Stimulated activated CD8-positive, alpha-beta memory T cell treated with anti-CD3 and anti-CD28 coated beads, Interleukin-15, amount 100 ng/mL, for 24 hours (primary cell): ENCODE measurements at places on chromosomes 16 and 17.

DNA sequence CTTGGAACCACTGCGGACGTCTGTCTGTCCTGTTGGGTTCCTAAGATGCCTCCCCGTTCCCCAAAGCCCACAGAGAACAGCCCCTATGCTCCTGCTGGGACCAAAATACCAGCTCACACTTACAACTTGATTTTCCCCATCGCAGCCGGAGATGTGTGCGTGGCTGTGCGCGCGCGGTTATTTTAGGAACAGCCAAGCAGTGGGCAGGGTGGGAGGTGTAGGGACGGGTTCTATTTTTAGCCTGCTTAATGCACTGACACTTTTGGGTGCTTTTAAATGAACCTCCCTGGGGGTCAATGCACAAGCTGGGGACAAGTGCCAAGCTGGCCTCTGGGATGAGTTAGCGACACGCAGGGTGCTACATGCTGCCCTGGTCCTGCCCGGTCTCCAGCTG, 74.1 kb downstream of the KLHDC4 start:
- DNase-seq: no peak

DNA sequence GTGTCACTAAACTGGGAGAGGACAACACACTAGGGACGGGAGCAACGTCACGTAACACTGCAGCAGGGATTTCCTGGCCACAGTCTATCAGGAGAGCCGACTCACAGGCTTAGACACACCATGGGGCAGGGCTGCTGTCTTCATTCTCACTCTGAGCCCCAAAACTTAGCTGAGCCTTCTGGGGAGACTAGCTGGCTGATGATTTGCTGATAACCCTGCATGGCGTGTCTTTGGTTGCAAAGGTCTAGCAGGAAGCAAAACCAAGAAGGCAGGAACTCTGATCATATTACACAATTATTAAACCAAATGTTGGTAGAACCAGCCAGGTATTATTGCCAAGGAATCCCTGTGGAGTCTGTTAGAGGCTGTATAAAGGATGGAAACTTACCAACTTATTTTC, 345.0 kb downstream of the SLC39A11 start:
- no peak for DNase-seq

- no peak for DNase-seq
Observed at GRCh38 chr17:67818110-67819002, 6.9 kb upstream of the BPTF start.

- no peak for DNase-seq
Observed at GRCh38 chr16:89828870-89829629, 775 bp downstream of the SPIRE2 start.

GRCh38 chr16:13873835-13874438, 46.0 kb upstream of the ERCC4 start:
- no peak for DNase-seq

DNA sequence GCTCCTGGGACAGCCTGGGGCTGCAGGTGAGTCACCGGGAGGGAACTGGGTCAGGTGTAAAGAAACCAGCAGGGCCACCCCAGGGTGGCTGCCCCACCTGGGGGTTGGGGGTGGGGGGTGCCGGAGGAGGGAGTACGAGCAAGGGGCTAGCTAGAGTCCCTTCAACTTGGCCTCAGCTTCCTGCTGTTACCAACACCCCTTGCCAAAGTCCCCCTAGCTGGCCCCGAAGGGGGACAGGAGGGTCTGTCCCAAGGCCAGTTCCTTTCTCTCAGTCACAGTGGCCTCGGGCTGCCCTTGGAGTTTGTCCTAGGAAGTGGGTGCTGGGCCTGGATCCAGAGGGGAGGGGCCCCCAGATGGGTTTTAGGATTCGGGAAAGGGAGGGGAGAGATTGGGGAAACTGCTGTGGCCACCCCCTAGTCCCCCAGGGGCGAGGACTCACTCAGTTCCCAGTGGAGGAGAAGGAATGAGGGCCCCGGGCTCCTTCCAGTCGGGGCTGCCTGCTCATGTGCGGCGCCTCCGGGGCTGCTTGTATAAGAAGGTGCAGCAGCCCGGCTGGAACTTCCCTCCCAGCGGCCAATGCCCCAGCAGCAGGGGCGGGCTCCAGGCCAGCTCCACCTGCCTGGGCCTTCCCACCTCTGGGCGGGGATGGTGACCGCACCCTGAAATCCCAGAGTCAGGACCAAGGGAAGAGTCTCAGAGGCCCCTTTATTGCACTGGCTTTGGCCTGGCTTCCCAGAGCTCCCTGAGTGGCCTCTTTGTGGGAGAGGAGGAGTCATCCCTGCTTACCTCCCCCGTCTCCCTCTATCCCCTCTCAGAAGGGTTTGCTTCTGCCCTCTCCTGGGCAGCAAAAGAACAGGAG, 7.3 kb downstream of the ARHGAP27 start:
- DNase-seq: no peak

DNA sequence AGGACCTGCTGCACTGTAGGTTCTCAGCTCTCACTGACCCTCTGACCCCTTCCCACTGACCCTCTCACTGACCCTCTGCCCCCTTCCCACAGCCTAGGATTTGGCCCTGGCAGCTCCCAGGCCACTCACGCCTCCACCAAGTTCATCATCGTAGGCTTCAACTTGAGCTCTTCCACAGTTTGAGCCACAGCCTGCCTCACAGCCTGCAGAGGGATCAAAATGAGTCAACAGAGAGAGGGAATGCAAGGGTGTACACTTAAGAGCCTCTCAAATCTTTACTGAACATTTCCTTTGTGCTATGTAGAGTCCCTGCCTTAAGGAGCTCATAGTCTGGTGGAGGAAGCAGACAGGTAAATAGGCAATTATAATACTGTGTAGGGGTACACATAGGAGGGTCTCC, 12.1 kb downstream of the HEATR9 start:
- DNase-seq: no peak

- DNase-seq: no peak
Observed at GRCh38 chr17:13030459-13031300, 12.9 kb upstream of the ELAC2 start.

GRCh38 chr16:19085679-19086200, 18.3 kb downstream of the COQ7 start:
- DNase-seq: no peak

GRCh38 chr17:81027591-81028505, 7.1 kb upstream of the BAIAP2 start:
- no peak for DNase-seq

DNA sequence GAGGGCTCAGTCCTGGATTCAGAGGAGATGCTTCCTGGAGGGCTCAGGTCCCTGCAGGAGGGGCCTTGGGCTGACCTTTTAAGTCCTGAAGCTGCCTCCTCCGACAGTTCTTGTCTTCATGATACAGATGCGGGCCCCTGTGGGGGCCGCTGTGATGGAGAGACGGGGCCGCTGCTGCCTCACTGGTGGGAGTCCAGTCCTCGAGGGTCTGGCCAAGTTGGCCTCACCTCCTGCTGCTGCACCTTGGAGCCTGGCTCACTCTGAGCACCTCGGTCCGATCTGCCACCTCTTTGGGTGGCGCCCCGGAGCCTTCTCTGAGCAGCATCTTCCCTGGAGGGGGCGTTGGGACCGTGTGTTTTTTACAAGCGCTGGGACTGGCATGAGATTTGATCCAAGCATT, 79.1 kb downstream of the KLHDC4 start:
- DNase-seq: no peak

DNA sequence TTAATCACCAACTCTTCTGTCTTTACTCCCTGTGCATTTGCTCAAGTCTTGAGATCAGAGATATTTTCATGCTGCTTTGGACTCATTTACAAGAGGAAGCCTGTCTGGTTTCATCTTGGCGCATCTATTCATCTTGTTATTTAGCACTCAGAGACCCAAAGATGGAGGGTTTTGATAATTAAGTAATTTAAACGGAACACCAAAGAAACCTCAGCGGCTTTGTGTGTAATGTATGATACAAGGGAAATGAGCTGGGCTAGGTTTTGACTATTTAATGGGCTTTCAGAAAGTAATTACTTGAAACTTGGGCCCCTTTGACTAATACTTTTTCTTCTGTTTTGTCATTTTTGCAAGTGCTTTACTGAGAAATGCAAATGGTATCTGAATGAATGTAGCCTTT, 66.2 kb upstream of the CACNG3 start:
- no peak for DNase-seq

- DNase-seq: no peak
Observed at GRCh38 chr17:71057448-71057847, 888.1 kb downstream of the KCNJ2 start.

- no peak for DNase-seq
Observed at GRCh38 chr16:82262244-82262643, 92.2 kb upstream of the MPHOSPH6 start.

DNA sequence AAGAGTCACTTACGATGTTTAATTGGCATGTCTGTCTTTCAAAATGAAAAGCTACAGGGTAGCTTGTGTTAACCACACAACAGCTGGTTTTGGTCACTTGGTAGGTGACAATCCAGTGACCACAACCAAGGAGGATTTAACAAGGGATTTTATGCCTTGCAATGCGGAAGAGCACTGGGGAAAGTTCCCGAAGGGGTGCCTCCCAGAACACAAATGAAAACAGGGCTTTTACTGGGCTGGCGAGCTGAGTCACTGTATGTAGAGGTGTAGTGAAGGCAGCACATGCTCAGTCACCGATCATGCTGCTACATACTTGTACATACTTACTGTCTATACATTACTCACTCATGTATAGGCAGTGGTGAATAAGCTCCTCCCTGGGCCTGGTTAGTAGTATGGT, 483.5 kb downstream of the CDH13 start:
- no peak for DNase-seq

- no peak for DNase-seq
Observed at GRCh38 chr17:22718689-22719088, 1026.4 kb downstream of the KCNJ18 start.

DNA sequence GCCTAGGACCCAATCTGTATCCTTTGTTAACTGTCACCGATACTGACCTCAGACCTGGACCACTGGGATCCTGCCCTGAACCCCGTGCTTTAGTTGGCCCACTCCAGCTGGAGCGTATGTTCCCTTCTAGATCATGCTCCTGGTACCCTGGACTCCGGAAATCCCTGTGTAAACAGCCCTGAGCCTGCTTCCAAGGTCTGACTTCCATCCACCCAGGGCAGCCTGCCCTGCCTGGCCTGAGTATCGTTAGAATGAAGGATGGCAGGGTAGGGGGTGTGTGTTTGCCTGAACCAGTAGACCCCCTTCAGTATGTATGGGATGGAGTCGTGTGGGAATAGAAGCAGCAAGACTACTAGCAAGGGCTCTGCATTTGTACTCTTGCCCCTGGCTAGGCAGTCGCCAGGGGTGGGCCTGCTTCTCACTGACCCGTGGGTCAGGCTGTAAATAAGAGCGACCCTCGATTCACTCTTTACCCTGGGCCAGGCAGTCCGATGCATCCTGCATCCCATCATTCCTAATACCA, 691 bp upstream of the TMEM98 start:
- no peak for DNase-seq

DNA sequence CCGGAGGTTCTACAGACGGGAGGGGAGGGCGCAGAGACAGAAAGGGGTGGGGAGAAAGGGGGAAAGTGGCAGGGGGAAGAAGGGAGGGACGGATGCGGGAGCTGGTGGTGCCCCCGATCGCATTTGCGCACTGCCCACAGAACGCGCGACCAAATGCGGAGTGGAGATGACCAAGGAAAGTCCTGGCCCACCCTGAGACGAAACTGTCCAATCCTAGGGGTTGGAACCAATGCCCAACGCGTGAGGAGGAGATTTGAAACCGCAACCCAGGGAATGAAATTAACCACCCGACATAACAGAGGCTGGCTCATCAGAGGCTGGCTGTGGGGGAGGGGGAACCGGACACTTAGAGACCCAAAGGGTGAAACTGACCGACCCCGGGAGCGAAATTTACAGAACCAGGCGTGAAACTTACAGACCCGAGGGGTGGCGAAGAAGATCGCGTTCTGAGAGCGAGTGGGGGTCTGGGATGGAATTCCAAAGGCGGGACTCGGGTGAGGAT, 1.4 kb downstream of the HES7 start:
- DNase-seq: no peak

DNA sequence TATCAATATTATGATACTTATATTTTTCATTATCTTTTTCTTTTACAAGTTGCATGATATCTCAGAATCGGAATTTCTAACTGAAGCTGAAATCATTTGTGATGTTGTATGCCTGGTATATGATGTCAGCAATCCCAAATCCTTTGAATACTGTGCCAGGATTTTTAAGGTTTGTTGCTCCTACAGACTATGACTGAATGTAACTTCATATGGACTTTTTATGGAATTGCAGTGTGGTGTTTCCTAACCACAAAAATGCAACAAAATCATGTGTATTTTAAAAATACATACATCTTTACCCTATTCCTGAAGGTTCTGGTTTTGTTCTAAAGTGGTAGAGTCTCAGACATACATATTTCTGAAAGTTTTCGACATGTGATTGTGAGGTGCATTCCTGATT, 58.8 kb upstream of the RHBDL3 start:
- no peak for DNase-seq

- no peak for DNase-seq
Observed at GRCh38 chr16:79836144-79836543, 235.6 kb upstream of the MAF start.

DNA sequence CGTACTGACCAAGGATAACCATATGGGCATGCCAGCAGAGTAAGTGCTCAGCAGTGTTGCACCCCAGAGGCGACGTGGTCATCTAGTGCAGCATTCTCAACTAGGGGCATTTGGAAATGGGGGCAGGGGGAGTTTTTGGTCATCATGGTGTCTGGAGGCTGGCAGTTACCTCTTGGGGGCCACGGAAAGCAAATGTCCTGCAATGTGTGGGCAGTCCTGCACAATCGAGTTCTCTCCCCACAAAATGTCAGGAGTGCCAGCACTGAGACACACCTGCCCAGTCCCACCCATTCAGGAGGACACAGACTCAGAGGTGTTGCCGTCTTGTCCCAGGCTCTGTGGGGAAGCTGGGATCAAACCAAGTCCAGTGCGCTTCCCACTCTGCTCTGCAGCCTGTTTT, 3.0 kb downstream of the RASL10B start:
- no peak for DNase-seq

GRCh38 chr16:86577314-86577971, 906 bp upstream of the FOXL1 start:
- no peak for DNase-seq

GRCh38 chr16:15605839-15606517, 37.0 kb downstream of the MARF1 start:
- DNase-seq: no peak

GRCh38 chr17:8430966-8431365, 4.7 kb upstream of the NDEL1 start:
- DNase-seq: no peak

DNA sequence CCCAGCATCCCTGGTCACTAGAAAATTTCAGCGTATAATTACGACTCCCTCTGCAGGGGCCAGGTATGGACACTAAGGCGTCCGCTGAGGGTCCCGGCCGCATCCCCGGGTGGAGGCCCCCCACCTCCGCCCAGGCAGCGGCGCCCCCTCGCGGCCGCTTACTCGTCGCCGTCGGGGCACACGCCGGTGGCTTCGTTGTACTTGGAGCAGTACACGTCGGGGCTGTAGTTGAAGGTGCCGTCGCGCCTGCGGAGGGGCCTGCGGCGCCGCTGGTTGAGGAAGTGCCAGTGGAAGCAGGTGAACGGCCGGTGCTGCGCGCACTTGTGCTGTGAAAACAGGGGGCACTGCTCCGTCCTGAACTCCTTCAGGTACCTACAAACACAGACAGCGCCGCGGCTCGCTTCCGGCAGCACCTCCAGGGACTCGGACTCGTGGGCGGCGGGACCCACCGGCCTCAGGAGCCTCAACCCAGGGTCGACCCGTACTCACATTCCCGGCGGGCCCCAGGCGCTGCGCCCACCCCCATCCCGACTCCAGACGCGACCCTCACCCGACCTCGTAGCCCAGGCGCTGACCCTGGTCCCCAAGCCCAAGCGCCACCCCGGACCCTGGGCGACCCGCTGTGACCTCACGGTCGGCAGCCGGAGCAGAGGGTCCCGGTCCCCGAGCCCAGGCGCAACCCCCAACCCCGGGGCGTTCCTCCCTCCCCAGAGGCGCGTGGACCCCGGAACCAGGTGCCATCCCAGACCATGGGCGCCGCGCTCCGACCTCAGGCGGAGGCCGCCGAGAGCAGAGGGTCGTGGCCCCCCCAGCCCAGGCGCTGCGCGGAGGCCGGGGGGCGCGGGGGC, 596 bp downstream of the UNKL start:
- DNase-seq: peak; percentile 53
